ENCODE measurements at places on chromosomes 2 and 18.
A peak's percentile ranks its signal among the peaks of the same experiment; 100 is the strongest.

GRCh38 chr2:102313025-102313424, 1.7 kb downstream of the IL1RL1 start:
- DNase-seq, result no peak

DNA sequence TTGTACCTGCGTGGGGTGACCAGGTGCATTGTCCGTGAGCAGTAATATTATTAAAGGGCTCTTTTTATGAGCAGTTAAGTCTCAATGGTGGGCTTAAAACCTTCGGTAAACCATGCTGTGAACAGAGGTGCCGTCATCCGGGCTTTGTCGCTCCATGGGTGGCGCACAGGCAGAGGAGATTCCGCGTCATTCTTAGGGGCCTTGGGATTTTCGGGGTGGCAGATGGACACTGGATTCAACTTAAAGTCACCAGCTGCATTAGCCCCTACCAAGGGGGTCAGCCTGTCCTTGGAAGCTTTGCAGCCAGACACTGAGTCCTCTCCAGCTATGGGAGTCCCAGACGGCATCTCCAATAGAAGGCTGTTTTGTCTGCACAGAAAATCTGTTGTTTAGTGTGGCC, 107.7 kb downstream of the NFATC1 start:
- no peak for DNase-seq

DNA sequence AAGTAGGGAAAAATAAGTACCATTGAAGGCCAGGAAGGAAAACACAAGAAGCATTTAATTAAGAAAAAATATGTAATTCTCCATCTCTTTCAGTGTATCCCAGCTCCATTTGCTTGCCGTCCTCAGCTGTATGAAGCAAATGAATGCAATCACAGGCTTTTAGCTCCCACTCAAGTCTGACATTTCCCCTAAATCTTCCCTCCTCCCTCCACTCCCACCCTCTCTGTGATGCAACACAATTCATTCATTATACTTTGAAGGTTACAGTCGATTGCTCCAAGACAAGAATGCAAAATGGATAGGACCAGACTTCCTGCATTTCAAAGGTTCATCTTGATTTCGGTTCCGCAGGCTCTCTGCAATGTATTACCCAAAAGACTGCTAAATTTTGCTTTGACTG, 172.7 kb upstream of the SERPINE2 start:
- peak; percentile 90 for DNase-seq

DNA sequence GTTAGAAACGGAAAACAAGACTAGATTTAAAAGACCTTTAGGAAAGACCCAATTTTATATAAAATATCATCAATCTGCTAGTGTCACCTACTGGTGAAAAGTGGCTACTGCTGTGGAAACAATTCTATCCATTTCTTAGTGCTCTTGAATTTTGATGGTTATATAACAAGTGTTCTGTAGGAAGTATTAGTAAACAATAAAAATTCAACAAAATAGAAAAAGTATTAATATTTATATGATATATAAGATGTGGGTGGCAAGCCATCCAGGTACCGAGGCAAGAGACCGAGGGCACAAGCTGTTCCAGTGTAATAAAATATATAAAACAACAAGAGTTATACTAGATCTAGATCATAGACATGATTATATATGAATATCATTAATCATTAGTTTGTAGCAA, 6.2 kb upstream of the TMEM87B start:
- DNase-seq, result peak; percentile 72

DNA sequence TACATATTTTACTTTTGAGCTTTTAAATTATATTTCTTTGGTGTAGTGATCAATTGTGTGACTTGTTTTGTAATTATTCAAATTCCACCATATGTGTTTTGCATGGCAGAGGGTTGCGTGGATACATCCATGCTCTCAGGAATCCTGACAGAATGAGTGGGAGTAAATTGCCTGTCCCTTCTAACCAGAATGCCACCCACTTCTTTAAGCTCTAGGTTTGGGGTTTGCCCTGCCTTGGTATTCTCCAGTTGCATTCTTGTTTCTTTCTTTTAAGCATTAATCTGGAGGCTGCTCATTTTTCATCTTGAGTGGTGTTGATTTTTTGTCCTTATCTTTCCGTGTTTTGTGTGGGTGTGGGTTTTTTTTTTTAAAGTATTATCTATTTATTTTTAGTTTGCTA, 360.0 kb downstream of the PTPRM start:
- DNase-seq, result no peak

- no peak for DNase-seq
These were observed 255.3 kb downstream of the SH3BP4 start for GRCh38 chr2:235206980-235207579.

- no peak for DNase-seq
These were observed 54.6 kb downstream of the ANKRD44 start for GRCh38 chr2:197256021-197256420.

DNA sequence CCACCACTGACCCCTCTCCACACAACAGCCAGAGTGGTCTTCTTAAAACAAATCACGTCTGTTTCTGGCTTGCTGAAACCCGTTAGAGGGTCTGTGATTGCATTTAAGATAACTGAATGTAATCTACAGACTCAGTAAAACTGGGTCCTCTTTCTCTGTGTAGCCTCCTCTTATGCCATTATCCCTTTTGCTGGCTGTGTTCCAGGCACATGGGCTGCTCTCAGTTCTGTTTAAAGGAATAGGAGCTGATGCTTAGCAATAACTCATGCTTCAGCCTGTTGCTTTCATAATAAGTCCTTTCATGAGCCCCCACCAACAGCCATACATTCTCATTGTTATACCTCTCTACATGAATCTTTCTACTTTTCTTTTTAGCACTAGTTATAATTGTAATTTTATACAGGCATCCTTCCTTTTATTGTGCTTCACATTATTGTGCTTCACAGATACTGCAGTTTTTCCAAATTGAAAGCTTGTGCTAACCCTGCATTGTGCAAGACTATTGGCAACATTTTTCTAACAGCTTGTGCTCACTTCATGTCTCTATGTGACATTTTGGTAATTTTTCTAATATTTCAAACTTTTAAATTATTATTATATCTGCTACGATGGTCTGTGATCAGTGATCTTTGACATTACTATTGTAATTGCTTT, 782.6 kb downstream of the MBD2 start:
- DNase-seq, result no peak

DNA sequence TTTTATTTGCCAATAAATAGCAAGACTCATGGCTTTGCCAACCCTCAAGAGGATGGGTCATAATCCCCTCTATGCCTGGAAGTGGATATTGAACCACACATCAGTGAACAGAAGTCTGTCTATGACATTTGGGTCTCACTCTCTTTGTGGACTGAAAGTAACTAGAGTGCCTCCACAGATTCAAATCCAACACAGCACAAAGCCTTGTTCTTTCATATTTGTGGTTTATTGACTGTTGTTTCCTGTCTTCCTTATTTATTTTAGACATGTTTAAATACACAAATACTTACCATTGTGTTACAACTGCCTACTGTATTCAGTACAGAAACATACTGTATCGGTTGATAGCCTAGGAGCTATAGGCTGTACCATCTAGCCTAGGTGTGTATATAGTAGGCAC, 121.9 kb downstream of the TSN start:
- DNase-seq, result peak; percentile 74

DNA sequence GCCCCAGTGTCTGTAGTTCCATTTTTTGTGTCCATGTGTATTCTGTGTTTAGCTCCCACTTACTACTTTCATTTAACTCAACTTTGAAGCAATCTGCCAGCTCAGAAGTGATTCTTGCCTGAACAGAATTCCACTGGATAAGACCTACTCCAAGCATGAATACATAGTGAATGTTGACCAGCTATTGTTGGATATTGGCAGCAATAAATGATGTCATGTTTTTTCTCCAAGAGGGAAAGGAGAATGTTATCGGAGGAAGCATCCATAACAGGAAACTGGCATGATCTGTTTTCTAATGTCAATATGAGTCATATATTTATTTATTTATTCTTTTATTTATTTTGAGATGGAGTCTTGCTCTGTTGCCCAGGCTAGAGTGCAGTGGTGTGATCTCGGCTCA, 36.8 kb upstream of the TRAPPC8 start:
- DNase-seq, result no peak

GRCh38 chr2:226644399-226644865, 155.2 kb downstream of the IRS1 start:
- peak; percentile 6 for DNase-seq

- no peak for DNase-seq
These were observed 3.6 kb downstream of the ERFE start for GRCh38 chr2:238162251-238162845.

- peak; percentile 66 for DNase-seq
These were observed 7.5 kb downstream of the COPS8 start for GRCh38 chr2:237092920-237093781.

- DNase-seq, result no peak
These were observed 14.6 kb downstream of the TMEM177 start for GRCh38 chr2:119693567-119693966.

DNA sequence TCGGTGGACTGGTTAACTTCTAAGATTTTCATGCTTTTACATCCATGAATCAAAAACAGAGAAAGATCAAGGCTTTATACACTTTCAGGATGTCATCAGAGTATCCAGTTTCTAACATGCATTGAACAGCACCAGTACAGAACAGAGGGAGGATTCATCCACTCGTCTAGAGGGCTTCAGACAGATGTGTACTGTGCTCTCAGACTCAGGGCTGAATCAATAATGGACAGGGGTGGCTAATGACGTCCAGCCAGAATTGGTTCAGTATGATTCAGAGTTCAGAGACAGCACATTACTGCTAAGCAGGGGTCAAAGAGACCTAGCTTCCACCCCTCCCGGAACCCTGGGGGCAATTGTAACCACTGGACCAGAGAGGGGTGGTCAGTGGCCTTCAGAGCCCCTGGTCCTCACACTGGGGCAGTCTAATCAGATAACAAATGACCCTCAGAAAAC, 37.3 kb downstream of the RNU4ATAC start:
- DNase-seq, result peak; percentile 99

DNA sequence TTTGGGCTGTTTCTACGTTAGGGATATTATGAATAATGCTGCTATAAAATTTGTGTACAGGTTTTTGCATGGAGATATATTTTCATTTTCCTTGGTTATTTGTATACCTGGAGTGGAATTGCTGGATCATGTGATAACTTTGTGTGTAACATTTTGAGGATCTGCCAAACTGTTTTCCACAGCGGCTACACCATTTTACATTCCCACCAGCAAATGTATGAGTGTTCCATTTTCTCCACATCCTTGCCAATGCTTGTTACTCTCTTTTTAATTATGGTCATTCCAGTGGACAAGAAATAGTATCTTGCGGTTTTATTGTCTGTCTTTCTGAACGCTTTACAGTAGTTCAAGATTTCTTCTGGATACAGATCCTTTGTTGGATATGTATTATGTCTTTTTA, 13.6 kb downstream of the GORASP2 start:
- DNase-seq, result no peak

GRCh38 chr18:46916551-46917107, 678 bp downstream of the PIAS2 start:
- DNase-seq, result peak; percentile 29

DNA sequence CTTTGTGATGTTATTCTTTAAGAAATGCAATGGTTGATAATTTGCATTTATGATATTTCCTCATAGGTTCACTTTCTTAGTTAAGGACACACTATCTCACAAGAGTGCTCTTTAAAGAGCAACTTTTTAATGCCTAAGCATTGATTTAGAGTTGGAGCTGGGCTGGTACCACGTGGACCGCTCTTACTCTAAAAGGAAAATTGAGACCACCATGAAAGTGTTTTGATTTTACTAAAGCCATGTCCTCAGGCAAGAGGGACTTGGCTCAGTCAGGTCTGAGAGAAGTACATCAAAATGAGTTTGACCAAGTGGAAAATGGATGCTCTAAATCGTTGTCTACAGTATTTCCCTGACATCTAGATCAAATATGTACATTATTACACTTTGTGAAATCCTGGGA, 302.4 kb downstream of the LRRTM1 start:
- DNase-seq, result no peak

DNA sequence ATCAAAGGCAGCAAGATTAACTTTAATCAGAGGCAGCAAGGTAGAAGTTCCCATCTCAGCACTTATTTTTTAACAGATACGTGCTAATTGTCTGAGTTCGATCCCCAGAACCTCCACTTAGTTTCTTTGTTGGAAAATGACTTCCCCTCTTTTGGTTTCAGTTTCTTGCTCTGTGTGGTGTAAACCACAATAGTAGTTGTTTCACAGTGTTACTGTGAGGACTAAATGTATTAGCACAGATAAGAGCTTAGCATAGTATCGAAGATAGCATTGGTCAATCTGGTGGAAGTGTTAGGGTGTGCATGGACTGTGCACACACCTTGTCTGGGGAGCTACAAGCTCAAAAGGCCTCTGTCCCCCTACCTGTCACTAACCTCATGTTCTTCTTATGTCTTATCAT, 988.3 kb upstream of the GYPC start:
- DNase-seq, result no peak

- DNase-seq, result no peak
These were observed 107.4 kb downstream of the OSBPL6 start for GRCh38 chr2:178301649-178302238.

DNA sequence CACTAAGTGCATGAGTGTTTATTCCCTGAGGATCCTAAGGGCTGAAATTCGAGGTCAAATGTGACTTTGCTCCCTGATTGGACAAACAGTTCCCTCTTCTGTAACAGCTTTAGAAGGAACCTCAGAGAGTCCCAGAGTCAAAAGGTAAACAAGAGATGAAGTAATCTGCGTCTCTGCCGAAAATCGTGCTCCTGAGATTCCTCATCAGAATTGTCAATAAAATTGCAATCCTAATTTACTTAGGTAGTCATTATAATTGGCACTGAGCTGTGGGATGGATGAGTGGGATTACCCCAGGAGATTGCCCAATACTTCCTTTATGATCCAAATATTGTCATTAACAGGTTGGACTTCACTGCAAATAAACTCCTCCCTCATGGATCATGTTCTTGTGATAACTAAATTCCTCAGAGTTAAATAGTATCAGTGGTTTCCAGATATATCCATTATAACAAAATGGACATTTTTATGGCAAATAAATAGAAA, 907 bp upstream of the SUCLG1 start:
- DNase-seq, result no peak

- DNase-seq, result no peak
These were observed 46.6 kb downstream of the CDK15 start for GRCh38 chr2:201852878-201853415.

DNA sequence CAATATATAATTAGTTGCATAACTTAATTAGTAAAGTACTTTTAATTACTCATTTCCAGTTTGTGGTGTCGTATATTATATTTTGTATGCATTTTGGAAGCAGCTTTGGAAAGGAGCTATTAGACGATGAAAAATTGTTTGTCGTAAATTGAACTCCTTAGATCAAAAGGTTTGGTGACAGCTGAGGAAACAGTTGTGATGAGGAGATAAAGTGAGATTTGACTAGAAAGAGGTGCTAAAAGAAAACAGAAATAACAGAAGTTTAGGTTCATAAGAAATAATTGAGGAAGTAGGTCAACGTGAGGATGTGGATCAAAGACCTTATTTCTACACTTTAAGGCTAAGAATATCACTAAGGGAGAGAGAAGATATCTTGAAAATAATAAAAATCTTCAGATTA, 141.9 kb upstream of the NETO1 start:
- no peak for DNase-seq

DNA sequence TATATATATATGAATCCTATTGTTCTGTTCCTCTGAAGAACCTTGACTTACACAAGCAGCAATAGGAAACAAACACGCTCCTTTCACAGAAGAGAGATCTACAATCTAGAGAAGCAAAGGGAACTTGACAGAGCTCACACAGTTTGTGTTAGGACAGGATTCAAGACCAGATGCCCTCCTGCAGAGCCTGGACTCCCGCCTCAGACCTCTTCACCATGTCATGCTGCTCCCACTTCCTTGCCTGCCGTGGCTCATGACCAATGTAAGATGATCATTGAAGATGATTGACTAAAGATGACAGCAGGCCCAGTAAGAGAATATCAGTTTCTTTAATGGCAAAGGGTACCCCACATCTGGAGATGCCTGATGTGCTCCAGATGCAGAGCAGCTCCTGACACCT, 111.2 kb upstream of the AGAP1 start:
- no peak for DNase-seq

Measured in SK-MEL-5 (cell line).